T-helper 17 cell (primary cell): ENCODE measurements at places on chromosomes 2 and 18. TPM values are rescaled to one million over a fixed set of nuclear protein-coding genes. Genes with fewer than 3 reads are reported as not detected.

The TPO gene
- 0.44 TPM for total RNA-seq

The PSMA8 gene
- total RNA-seq, result 0.52 TPM

The MYO3B gene
- total RNA-seq, result 0.16 TPM

The GPR35 gene
- 5.4 TPM for total RNA-seq

The NGEF gene
- total RNA-seq, result not detected
